ENCODE measurements at places on chromosomes 12 and 14.

DNA sequence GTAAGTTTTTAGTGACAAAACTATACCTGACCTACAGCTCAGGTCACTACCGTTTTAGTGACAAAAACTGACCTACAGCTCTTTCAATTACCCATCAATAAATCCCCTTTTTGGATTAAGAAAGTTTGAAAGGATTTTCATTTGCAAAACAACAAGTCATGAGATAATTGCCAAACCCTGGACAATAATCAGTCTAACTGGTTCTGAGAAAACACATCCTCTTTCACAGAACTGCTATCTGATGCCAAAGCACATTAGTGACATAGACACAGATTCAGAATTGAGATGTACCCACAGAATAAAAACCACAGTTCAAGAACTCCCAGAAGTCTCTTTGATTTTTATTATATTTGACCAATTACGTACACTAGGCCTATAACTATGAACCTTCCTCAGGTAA is 126.0 kb upstream of the COCH start:
- no peaks in the 10 kb centered on the region for H3K36me3 ChIP-seq
- no peak overlapping the region for H3K4me3 ChIP-seq
- no peak for DNase-seq
- no peaks in the 10 kb centered on the region for H3K4me1 ChIP-seq

DNA sequence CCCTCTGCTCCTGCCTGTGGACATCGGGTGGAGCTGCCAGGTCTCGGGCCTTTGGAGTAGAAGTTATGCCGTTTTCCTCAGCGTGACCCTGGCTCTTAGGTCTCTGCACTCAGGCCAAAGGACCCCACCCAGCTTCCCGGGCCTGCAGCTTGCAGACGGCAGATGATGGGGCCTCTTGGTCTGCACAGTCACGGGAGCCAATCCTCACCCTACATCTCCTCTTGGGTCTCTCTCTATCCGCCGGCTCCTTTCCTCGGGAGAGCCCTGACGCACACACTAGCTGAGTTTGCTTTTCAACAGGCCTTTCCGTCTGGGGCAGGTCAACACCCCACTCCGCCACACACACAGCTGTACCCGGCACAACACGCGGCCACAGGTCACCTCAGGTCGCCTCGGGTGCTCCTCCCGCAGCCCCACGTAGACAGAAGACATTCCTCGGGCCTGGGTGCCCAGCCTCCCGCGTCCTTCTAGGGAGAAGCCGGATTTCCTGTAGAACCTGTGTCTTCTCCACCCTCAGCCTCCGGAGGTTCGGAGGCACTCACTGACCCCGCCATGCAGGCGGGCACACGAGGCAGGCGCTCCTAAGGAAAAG is 9.9 kb downstream of the GALNT9 start:
- DNase-seq = no peak
- H3K36me3 ChIP-seq = no peaks in the 10 kb centered on the region
- H3K4me3 ChIP-seq = no peak overlapping the region
- no peaks in the 10 kb centered on the region for H3K4me1 ChIP-seq
- no peaks in the 10 kb centered on the region for H3K27me3 ChIP-seq

DNA sequence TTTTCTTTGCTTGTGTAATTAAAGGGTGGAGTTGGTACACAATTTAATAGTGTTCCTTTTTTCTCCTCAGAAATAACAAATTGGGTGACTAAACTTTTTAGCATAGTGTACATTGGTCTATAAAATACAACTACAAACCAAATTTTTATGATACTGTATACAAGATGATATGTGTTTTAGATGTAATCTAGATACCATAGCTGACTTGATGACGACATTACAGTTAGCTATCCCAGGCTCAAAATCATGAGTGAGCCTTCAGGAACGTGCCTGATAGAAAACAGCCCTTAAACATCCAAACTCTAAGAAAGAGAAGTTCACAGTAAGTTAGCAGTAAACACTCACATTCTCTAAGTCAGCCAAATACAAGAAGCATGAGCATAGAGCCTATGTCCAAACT is 99.0 kb upstream of the SSTR1 start:
- no peak for DNase-seq
- H3K27me3 ChIP-seq = no peaks in the 10 kb centered on the region
- no peaks in the 10 kb centered on the region for H3K4me1 ChIP-seq
- H3K4me3 ChIP-seq = no peak overlapping the region
- H3K27ac ChIP-seq = no peak overlapping the region

DNA sequence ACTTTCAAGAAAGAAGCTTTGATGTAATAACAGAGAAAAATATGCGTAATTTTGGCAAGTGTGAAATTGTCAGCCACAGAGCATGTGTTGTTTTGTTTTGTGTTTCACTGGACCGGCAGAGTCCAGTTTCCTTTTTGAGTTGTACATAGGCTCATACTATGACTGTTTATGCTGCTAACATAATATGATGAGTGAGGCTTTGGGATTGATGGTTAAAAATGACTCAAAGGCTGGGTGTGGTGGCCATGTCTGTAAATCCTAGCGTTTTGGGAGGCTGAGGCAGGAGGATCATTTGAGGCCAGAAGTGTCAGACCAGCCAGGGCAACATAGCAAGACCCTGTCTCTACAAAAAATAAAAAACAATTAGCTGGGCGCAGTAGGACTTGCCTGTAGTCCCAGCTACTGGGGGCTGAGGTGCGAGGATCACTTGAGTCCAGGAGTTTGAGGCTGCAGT is 487.9 kb downstream of the PCNX1 start:
- DNase-seq = no peak
- H3K4me3 ChIP-seq = no peak overlapping the region
- H3K27ac ChIP-seq = no peak overlapping the region
- no peaks in the 10 kb centered on the region for H3K4me1 ChIP-seq
- H3K27me3 ChIP-seq = no peaks in the 10 kb centered on the region
- H3K36me3 ChIP-seq = no peaks in the 10 kb centered on the region

DNA sequence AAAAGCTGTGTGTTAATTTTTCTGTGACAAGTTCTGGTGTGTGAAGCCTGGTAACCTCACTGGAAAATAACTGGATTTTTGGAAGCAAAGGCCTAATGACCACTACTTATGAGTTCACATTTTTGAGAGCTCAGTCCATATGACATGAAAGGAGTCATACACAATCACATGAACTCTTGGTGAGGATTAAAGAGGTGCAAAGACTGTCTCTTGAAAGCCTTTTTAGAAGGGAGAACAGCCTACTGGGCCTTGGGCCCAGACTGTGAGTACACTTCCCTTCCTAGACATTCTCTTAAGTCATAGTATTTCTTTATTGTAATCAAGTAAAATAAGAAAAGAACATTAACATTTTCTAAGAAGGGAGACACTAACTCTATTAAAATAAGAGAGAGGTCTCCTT is 176.1 kb downstream of the BCAT1 start:
- H3K36me3 ChIP-seq = no peaks in the 10 kb centered on the region
- no peaks in the 10 kb centered on the region for H3K4me1 ChIP-seq
- no peak overlapping the region for H3K4me3 ChIP-seq
- H3K27ac ChIP-seq = no peak overlapping the region
- no peaks in the 10 kb centered on the region for H3K27me3 ChIP-seq

- no peak overlapping the region for H3K27ac ChIP-seq
- H3K4me1 ChIP-seq = no peaks in the 10 kb centered on the region
- no peak overlapping the region for H3K4me3 ChIP-seq
- no peaks in the 10 kb centered on the region for H3K36me3 ChIP-seq
- H3K27me3 ChIP-seq = no peaks in the 10 kb centered on the region
- DNase-seq = no peak
Measured at GRCh38 chr12:27282754-27283153, 38.7 kb downstream of the STK38L start.

- no peak overlapping the region for H3K27ac ChIP-seq
- no peaks in the 10 kb centered on the region for H3K27me3 ChIP-seq
- H3K36me3 ChIP-seq = no peaks in the 10 kb centered on the region
- DNase-seq = no peak
- no peak overlapping the region for H3K4me3 ChIP-seq
Measured at GRCh38 chr14:97381309-97381708, 584.1 kb downstream of the VRK1 start.

DNA sequence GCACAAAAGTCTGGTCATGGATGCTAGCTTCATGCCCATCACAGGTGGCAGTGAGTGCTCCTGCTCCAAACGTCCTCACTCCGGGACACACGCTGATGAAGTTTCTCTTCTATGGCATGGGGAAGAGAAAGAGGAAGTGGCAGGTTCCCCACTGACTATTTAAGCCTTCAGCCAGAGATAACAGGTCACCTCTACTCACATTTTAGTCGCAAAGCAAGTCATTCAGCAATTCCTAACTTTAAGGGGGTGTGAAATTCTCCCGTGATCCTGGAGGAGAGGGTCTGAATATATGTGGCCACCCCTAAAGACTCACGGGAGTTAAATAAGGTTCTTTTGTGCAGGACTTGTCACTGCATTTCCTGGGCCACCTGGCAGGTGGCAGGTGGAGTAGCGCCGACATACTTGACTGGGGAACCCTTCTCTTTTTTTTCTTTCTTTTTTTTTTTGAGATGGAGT is 18.8 kb upstream of the RCOR1 start:
- H3K36me3 ChIP-seq = no peaks in the 10 kb centered on the region
- no peaks in the 10 kb centered on the region for H3K4me1 ChIP-seq
- no peak overlapping the region for H3K4me3 ChIP-seq
- DNase-seq = no peak

DNA sequence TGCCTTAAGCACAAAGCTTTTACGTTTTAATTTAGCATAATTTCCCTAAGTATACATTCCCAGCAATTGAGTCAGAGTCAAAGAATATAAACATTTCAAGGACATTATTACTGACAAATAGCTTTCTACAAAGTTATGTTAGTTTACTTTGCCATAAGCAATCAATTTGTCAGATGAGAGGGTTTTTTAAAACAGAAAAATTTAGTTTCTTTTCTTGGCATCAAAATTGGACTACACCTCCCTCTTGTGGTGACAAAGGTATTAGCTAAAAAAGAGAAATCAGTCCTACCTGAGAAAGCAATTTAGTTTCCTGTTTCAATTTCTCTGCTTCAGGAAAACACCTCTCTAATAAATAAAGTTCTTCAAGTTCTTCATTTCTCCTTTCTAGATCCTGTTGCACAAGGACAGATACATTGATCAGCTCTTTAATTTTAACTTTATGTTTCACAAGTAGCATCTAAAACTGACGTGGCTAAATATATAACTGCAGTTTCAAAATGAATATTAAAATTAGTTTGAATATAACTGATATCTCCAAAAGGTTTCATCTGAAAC is 39.9 kb downstream of the DNAI7 start:
- H3K27ac ChIP-seq = no peak overlapping the region
- H3K4me1 ChIP-seq = no peaks in the 10 kb centered on the region
- no peak overlapping the region for H3K4me3 ChIP-seq

GRCh38 chr12:51726161-51726560 is 122.4 kb downstream of the FIGNL2 start:
- DNase-seq = no peak
- no peaks in the 10 kb centered on the region for H3K36me3 ChIP-seq
- no peaks in the 10 kb centered on the region for H3K27me3 ChIP-seq
- no peak overlapping the region for H3K27ac ChIP-seq
- no peak overlapping the region for H3K4me3 ChIP-seq
- no peaks in the 10 kb centered on the region for H3K4me1 ChIP-seq

DNA sequence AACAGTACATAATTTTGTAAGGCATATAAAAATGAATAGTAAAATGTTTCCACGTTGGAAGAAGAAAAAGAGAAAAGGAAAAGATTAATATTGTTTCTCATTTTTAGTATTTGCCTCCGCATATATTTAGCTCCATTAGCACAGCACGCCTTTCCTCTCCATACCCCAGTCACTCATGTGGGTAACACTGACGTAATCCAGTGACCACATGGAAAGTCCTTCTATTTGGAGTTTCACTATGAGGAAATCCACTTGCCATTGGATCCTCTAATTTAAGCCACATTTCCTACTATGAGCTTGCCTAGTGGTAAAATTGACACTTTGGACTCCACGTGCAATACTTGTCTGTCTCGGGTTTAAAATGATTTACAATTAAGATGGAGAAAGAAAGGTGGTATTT is 5.7 kb upstream of the SLCO1A2 start:
- H3K36me3 ChIP-seq = no peaks in the 10 kb centered on the region
- no peak overlapping the region for H3K4me3 ChIP-seq
- H3K27ac ChIP-seq = no peak overlapping the region
- no peaks in the 10 kb centered on the region for H3K27me3 ChIP-seq
- no peak for DNase-seq
- H3K4me1 ChIP-seq = no peaks in the 10 kb centered on the region

DNA sequence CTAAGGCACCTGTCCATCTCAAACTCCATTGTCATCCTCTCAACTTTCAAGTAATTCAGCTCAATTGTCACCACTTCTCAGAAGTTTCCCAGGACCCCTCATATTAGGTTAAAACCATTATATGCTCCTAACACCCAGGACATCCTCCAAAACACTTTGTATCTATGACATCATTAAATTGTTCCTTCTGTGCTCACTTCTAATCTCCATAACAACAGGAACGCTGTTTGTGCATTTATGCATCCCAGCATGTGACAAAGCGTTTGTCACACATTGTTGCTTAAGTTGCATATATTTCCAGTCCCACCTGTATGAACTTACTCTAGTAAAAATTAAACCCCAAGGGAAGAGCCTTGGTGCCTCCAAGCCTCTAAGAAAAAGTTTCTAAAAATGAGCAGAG is 133.9 kb downstream of the TBX5 start:
- no peak for DNase-seq
- H3K4me3 ChIP-seq = no peak overlapping the region
- no peaks in the 10 kb centered on the region for H3K27me3 ChIP-seq
- H3K4me1 ChIP-seq = no peaks in the 10 kb centered on the region
- no peaks in the 10 kb centered on the region for H3K36me3 ChIP-seq
- H3K27ac ChIP-seq = no peak overlapping the region

DNA sequence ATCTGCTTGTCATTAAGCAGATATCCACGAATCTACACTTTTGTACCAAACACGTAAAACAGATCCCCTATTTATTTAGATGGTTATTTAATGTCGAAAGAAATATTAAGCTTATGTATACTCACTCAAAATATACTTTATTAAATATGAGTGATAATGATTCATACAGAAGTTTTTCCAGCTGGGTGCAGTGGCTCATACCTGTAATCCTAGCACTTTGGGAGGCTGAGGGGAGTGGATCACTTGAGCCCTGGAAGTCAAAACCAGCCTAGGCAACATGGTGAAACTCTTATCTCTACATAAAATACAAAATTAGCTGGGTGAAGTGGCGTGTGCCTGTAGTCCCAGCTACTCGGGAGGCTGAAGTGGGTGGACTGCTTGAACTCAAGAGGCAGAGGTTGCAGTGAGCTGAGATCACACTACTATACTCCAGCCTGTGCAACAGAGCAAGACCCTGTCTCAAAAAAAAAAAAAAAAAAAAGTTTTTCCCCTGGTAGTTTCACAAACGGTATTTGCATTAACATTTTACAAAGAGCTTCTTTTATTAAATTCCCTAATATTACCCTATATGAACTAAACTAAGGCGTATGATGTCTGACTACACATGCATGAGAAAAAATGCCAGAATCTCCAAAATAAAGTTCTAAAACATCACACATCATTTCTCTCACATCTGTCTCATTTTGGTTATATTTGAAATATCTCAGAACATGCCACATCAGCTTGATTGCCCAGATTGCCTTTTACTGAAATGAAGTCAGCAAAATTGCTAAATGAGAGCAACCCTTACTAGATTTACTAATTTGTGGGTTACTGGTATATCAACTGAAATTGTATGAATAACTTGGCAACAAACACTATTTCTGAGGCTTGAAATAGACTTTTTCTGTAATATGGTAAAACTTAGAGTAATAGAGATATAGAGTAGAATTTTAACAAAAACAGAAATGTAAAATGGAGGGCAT is 74.9 kb downstream of the PAWR start:
- H3K36me3 ChIP-seq = no peaks in the 10 kb centered on the region
- H3K4me3 ChIP-seq = no peak overlapping the region

- H3K27ac ChIP-seq = no peak overlapping the region
- no peaks in the 10 kb centered on the region for H3K4me1 ChIP-seq
- DNase-seq = peak; percentile 60
- H3K4me3 ChIP-seq = no peak overlapping the region
- H3K27me3 ChIP-seq = no peaks in the 10 kb centered on the region
- H3K36me3 ChIP-seq = no peaks in the 10 kb centered on the region
Measured at GRCh38 chr12:120944645-120945217, 33.6 kb upstream of the HNF1A start.

All from breast epithelium (tissue), 4 donors.